ENCODE measurements at places on chromosomes 4 and X.

- DNase-seq: no peak
These were observed 409.2 kb downstream of the TLL1 start for GRCh38 chr4:166282081-166282770.

GRCh38 chr4:88693792-88694191, 3.8 kb downstream of the NAP1L5 start:
- no peak for DNase-seq

DNA sequence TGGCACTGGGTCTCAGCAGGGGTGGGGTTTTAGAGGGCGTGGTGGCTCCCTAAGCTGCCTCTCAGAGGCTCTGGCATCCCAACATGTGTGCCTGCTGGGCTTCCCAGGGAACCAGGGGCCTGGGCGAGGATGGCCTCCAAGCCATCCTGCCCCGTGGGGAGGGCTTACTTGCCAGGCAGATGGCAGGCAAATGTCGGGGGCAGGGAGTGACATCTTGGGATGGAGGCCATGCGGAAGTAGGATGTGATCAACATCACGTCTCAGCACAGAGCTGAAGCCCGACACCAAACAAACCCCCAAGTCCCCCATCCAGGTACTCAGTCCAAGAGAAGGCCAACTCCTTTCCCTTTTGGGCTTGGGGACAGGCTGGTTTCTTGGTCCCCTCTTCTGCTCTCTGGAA, 4.7 kb downstream of the L1CAM start:
- DNase-seq: no peak

DNA sequence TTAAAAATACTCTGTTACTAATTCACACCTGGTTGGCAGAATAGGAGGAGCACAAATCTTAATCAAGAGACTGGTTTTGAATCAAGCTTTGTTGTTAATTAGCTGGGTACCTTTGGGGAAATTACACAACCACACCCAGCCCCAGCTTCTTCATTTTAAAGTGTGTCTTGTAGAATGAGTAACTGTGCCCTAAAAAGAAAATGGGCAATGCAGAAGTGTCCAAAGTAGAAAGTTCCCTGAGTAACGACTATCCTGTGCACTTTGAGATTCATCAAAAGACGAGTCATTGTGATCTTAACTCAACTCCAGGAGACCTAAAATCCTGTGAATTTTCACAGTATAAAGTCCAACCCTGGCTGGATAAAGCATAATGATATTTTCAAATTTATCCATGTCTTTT, 792.3 kb upstream of the HS3ST1 start:
- no peak for DNase-seq

DNA sequence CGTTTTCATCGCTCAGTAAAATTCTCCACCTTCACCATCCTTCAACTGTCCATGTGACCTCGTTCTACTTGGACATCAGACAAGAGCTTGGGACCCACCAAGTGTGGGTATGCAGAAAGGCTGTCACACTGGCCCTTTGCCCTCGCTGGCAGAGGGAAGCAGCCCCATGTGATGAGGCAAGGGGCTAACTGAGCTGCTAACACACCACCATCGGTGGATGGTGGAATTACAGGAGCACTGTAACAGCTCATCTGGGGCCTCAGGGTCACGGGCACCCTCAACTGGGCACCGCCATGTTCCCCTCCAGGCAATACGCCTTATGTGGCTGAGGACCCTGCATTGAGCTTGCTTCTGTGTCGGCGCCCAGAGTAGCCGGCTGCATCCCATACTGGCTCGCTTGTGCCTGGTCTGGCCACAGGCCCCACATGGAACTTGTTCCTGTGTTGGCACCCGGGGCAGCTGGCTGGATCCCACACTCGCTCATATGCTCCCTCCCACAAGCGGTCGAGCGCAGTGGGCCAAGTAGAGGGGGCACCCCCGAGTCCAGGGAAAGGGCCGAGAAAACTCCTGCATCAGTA, 109.5 kb downstream of the TAB3 start:
- no peak for DNase-seq

- no peak for DNase-seq
These were observed 109.3 kb downstream of the ASB9 start for GRCh38 chrX:15160558-15161095.

DNA sequence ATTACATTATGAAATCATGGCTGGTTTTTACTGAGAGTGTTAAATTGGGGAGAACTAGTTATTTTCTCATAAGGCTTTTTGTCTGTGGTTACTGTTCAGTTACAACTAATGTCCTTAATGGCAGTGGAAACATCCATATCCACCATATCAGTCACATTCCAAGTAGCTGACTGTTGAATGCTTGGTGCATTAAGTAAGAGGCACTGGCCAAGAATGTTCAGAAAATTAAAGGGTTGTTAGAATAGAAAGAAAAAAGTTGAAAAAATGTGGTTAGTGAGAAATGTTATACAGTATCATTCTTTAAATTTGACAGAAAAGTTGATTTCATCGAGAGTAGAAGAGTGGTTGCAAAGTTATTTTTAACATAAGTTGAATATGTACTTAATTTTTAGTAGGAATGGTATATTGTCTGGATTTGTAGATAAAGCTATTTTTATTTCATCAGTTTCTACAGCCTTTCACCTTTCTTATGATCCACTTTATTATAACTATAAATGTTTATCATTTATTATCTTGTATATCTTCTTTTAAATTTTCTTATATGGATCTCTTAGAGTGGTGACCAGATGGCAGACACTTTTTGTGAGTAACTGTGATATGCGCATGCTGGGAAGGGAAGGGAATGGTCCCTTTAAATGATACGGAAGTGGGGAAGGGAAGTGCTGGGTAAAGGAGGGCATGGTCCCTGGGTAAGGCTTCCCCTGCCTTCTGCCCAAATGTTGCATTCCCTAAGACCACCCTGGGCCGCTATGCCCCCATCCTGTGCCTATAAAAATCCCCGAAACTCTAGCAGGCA, 2407.1 kb downstream of the ARAP2 start:
- no peak for DNase-seq

GRCh38 chr4:87732033-87732765, 67.2 kb upstream of the IBSP start:
- DNase-seq: no peak

DNA sequence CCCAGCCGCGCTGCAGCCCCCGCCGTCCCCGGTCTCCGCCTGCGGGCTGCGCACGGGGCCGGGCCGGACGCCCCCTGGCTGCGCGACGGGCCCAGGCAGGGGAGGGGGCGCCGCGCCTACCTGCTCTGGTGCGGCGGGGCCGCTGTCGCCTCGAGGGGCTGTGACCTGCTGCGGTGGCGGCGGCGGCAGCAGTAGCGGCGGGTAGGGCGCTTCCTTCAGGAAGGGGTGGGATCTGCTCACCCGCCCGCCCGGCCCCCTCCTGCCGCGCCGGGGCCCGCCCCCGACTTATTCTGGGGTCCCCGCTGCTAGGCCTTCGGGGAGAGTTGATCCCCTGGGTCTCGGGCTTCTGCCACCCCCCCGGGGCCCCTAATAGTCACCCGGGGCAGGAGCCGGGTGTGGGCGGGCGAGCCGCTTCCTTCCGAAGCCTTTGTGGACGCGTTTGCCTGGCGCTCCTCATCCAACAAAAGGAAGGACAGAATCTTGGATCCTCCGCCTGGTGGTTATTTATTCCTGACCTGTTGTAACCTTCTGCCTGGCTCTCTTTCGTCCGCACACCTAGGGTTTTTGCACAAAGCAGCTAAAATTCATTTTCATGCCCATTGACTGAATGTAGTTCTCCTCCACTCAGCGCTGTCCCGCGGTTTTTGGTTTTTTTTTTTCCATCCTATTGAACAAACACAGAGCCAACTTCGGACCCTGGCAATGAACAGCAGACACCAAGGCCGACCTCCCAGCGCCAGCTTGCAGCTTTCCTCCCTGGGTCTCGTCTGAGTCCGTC, at the start of gene TMEM150C:
TSS of gene TMEM150C (minus strand) at position 203 of the 778 bp plus-strand sequence. CDS start 57,331 bp downstream, outside the sequence.
- no peak for DNase-seq

DNA sequence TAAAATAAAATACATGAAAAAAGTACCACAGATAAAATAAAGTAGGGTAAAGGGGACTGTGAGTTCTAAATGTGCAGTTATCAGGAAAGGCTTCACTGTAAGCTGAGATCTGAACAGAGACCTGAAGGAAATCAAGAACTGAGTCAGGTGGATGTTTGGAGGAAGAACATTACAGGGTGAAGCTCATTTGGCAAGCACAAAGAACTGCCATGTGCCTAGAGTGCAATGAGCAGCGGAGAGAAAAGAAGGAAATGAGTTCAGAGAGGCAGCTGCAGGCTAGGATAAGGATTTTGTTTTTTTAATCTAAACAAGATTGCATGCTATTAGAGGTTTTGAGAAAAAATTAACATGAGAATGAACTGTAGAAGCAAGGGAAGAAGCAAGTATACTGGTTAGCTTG, 373.1 kb downstream of the STPG2 start:
- DNase-seq: no peak

GRCh38 chr4:30443289-30443688, 276.9 kb upstream of the PCDH7 start:
- DNase-seq: no peak

DNA sequence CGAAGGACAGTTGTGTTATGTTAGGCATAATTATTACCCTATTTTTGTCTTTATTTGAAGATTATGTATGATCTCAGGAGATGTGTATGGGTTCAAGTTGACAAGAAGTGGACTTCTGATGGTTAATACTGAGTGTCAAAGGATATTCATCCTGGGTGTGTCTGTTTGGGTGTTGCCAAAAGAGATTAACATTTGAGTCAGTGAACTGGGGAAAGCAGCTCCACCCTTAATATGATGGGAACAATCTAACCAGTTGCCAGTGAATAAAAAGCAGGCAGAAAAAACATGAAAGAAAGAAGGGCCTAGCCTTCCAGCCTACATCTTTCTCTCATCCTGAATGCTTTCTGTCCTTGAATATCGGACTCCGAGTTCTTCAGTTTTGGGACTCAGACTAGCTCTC, 332.6 kb downstream of the DTHD1 start:
- DNase-seq: no peak

DNA sequence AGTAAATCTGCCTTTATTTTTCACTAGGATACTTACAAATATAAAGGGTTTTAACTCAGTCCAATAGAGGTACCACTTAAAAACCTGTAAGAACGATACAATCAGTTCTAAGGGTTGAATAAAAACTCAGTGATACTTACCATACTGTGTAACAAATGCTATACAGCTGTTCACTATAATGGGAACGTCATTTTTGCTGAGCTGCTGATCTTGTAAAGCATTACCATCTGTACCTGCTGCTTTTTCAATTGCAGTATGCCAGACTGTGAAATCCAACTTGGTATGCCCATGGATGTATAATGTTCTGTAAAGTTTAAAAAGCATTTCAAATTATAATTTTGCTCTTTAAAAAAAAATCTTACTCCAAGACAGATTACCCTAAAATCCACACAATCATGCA, 111.2 kb downstream of the ARAP2 start:
- DNase-seq: no peak

DNA sequence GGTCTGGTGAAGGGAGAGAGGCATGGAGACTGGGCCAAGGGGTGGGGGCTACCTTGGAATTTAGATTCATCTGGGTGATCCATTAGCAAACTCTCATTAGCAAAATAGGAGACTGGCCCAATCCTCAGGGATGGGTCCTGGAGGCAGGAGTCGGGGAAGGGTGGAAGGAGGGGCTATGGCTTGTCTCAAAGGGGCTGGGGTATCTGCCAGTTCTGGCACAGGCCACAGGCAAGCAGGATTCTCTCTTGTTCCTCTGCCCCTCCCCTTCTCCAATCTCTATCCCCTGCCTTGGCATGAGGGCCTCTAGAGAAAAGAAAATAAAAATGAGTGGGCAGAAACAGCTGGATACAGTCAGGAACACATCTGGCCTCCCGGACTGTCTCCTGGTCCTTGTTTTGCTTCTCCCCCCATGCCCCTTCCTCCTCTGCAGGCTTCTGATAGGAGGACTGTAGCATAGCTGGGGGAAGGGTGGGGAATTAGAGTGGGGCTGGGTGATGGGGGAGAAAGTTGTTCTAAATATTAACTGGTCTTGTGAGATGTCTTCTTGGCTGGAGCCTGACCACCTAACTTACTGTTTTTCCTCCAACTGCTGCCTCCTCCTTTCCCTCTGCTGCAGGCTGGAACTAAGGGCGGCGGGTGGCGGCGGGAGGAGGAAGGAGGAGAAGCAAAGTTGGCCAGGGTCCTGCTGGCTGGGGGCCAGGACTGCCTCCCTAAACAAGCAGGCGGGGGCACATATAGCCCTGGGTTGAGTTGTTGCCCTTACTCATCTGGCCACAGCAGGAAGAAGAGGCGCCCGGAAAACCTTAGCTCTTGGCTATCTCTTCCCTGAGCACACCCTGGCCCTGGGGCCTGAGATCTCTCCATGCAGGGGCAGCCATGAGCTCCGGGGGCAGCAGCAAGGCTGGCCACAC, 53.3 kb upstream of the LAS1L start:
- DNase-seq: no peak

DNA sequence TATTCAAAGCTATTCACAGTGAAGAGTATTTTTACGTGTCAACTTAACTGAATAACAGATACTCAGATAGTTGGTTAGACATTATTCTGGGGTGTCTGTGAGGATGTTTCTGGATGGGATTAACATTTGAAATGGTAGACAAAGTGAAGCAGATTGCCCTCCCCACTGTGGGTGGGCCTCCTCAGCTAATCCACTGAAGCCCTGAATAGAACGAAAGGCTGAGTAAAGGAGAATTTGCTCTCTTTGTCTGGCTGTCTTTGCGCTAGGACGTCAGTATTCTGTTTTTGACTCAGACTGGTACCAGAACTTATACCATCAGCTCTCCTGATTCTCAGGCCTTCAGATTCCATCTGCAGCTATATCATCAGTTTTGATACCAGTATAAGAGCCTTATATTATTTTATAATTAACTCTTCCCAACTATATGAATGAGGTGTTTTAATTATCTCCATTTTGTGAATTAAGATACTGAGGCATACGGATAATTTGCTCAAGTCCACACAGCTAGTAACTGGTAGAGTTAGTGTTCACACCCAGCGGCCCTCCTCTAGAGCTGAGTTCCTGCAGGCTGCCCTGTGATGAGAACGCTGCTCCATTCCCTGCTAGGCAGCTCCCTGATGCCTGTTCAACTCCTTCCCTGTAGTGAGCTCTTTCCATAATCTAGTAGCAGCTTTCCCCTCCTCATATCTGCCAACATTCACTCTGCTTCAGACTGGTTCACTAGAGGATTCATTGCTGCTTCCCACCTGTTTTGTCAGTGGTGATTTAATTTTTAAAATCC, 87.5 kb downstream of the RBM46 start:
- no peak for DNase-seq

- DNase-seq: no peak
These were observed 421.2 kb upstream of the TENM3 start for GRCh38 chr4:181822005-181822375.

GRCh38 chrX:120286733-120287512, 24.3 kb downstream of the TMEM255A start:
- DNase-seq: no peak

DNA sequence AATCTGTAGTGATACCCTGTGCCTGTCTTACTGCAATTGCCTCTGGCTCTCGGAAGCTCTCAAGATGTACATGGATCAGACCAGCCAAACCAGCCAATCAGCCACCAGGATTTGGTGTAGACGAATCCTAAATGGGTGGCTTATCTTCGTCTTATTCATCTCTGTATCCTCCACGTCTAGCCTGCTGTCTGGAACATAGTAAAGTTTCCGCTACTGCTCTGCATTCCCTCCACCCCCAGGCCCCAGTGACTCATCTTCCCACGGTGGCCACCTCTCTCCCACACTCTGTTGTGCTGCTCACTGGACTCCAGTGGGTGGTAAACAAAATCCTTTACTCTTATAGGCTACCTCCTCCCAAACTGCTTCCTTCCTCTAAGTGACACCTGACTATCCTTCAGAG, 37.8 kb downstream of the SEPTIN6 start:
- no peak for DNase-seq

GRCh38 chrX:3450881-3451570, 104.6 kb upstream of the MXRA5 start:
- DNase-seq: no peak

GRCh38 chr4:23680671-23681518, 209.0 kb downstream of the PPARGC1A start:
- DNase-seq: no peak
